T-cell (primary cell): ENCODE measurements at places on chromosomes 6 and 20.

- H3K4me3 ChIP-seq = no peak overlapping the region
- no peaks in the 10 kb centered on the region for H3K4me1 ChIP-seq
- no peak for DNase-seq
- H3K36me3 ChIP-seq = no peaks in the 10 kb centered on the region
- no peak overlapping the region for H3K27ac ChIP-seq
- H3K27me3 ChIP-seq = no peaks in the 10 kb centered on the region
Observed at GRCh38 chr6:84466511-84466910, 239.1 kb upstream of the CEP162 start.

DNA sequence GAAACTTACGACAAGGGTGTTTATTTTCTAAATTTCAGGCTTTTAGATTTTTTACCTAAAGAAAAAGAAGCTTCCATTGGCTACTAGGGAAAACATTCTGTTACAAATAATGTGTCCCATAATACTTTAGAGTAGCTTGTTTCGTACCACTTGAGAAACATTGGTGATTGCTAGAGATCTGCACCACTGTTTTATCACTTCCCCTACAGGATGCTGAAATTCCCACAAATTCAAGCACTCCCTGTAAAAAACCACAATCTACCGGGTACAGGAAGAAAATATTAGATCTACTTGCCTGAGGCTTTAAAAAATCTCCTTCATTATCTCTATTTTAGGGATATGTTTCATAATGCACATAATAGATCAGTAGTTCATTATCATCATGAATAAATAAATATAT is 29.9 kb downstream of the SEL1L2 start:
- DNase-seq = no peak
- no peak overlapping the region for H3K27ac ChIP-seq
- H3K4me3 ChIP-seq = no peak overlapping the region
- H3K36me3 ChIP-seq = no peaks in the 10 kb centered on the region

DNA sequence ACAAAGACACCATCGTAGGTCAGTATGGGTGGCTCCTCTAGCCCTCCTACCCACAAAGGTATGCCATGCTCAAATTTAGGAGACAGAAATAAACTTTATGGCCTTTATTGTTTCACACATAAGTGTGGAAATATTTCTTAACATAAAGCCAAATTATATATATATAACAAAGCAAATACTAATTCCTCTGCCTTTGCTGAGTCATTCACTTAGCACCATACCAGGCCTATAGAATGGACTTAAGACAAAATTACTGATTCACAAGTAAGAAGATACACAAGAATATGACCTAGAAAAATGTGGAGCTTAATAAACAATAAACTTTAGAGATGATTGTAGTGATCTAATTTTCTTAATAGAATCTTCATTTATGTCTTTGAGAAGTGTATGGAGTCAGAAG is 5.2 kb downstream of the FRK start:
- DNase-seq = no peak
- no peaks in the 10 kb centered on the region for H3K36me3 ChIP-seq
- H3K4me1 ChIP-seq = no peaks in the 10 kb centered on the region
- H3K4me3 ChIP-seq = no peak overlapping the region
- H3K27me3 ChIP-seq = peaks cover 9% of the 10 kb centered on the region

DNA sequence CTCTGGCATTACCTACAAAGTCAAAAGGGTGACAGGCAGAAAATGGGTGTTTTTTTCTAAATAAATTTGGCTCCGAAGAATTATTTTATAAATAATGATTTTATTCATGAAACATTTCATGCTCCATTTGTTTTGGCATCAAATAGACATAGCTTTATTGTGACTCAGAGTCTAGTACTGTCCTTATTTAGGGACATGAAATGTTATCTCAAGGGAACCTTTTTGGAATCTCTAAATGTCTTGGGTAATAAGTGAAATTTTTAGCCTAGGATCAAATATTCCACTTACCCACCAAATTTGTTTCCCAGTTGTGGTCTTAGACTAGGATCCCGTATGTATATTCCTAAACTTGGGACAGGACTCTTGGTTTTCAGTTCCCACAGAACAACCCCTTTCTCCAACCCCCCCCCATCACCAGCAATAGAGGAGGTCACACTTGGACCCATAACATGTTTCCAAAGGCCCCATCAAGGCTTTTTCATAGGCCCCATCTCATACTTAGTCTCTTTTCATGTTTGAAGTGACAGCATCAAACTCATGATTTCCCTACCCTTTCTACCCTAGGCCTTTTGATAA is 81.8 kb downstream of the JAG1 start:
- no peaks in the 10 kb centered on the region for H3K4me1 ChIP-seq
- no peak overlapping the region for H3K4me3 ChIP-seq
- no peaks in the 10 kb centered on the region for H3K27me3 ChIP-seq
- DNase-seq = no peak
- H3K36me3 ChIP-seq = no peaks in the 10 kb centered on the region
- no peak overlapping the region for H3K27ac ChIP-seq

GRCh38 chr20:17943343-17943742 is 25.3 kb downstream of the SNX5 start:
- DNase-seq = no peak
- peaks cover 11% of the 10 kb centered on the region for H3K4me1 ChIP-seq
- H3K27ac ChIP-seq = no peak overlapping the region
- H3K4me3 ChIP-seq = no peak overlapping the region
- no peaks in the 10 kb centered on the region for H3K27me3 ChIP-seq
